SJCRH30 (cell line): ENCODE measurements at places on chromosomes 11 and 22. TPM values are rescaled to one million over a fixed set of nuclear protein-coding genes. Genes with fewer than 3 reads are reported as not detected.
A peak's percentile ranks its signal among the peaks of the same experiment; 100 is the strongest.

- H3K27me3 ChIP-seq, result no peaks in the 10 kb centered on the region
- no peak for DNase-seq
- no peaks in the 10 kb centered on the region for H3K4me1 ChIP-seq
- H3K27ac ChIP-seq, result no peak overlapping the region
- H3K36me3 ChIP-seq, result no peaks in the 10 kb centered on the region
Measured at GRCh38 chr11:81707881-81708280, 1025.8 kb downstream of the FAM181B start.

Gene CD3E
- total RNA-seq, result not detected in 2 replicates

Gene LRRN4CL
- total RNA-seq, result 0.55 and 0.73 TPM in 2 replicates

- no peak overlapping the region for H3K27ac ChIP-seq
- no peak for DNase-seq
- no peaks in the 10 kb centered on the region for H3K27me3 ChIP-seq
Measured at GRCh38 chr11:130467116-130467900, 18.9 kb downstream of the ADAMTS15 start.

GRCh38 chr22:39634530-39635405 lies 64.2 kb downstream of the CACNA1I start:
- no peaks in the 10 kb centered on the region for H3K36me3 ChIP-seq
- no peak overlapping the region for H3K4me3 ChIP-seq
- no peaks in the 10 kb centered on the region for H3K4me1 ChIP-seq
- no peak overlapping the region for H3K27ac ChIP-seq

Gene INSC
- not detected in 2 replicates for total RNA-seq

- no peaks in the 10 kb centered on the region for H3K27me3 ChIP-seq
- H3K36me3 ChIP-seq, result no peaks in the 10 kb centered on the region
- no peak overlapping the region for H3K27ac ChIP-seq
Measured at GRCh38 chr11:87740968-87741367, 434.3 kb downstream of the RAB38 start.

DNA sequence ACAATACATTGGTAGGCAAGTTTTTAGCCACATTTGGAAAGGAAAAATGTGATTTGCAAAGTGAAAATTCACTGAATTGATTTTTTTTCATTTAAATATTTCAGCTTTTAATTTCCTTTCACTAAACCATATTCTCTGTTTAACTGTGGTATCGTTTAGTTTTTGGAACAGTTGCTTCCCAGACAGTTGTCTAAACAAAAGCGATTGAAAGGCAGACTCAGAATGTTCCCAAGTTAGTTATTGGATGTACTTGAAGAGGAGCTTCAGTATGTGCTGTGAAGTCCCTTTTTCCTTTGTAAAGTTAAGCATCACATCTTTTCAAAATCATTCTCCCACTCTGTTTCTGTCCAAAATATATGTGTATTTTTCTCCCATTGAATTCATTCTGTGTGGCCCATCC lies 623.4 kb upstream of the LUZP2 start:
- no peaks in the 10 kb centered on the region for H3K4me1 ChIP-seq
- H3K27me3 ChIP-seq, result 0 out of 2 replicates have a peak, but pooled peaks cover 3% of the 10 kb centered on the region

GRCh38 chr11:109362059-109362458 lies 59.9 kb upstream of the C11orf87 start:
- no peak overlapping the region for H3K27ac ChIP-seq
- H3K4me1 ChIP-seq, result no peaks in the 10 kb centered on the region
- no peaks in the 10 kb centered on the region for H3K27me3 ChIP-seq
- H3K4me3 ChIP-seq, result no peak overlapping the region

- no peak for DNase-seq
- H3K4me3 ChIP-seq, result no peak overlapping the region
- no peaks in the 10 kb centered on the region for H3K36me3 ChIP-seq
- H3K4me1 ChIP-seq, result no peaks in the 10 kb centered on the region
- no peak overlapping the region for H3K27ac ChIP-seq
- H3K27me3 ChIP-seq, result peaks cover 10% of the 10 kb centered on the region; the same call in 1 of the 2 replicates
Measured at GRCh38 chr11:134522782-134523570, 110.9 kb upstream of the B3GAT1 start.

Gene CCDC73
- 0.02 TPM in 1 of 2 replicates, not detected in the other for total RNA-seq

DNA sequence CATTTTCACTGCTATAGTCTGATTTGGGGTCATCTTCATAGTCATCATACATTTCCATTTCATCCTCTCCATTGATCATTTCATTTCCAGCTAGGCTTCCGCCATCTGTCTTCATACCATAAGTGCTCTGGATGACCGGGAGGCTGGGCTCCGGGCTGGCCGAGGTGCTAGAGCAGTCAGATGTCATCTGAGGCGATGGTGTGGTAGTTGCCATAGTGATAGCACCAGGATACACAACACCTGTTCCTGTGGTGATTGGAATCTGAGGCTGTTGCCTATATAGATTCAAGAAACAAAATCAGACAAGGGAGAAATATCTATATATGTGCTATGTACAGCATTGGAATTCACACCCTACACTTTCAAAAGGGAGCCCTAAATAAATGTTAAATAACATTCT lies 383.5 kb downstream of the SOX6 start:
- peak; percentile 20 for DNase-seq
- H3K4me1 ChIP-seq, result peaks cover 3% of the 10 kb centered on the region; the same call in 1 of the 2 replicates
- no peak overlapping the region for H3K4me3 ChIP-seq
- H3K36me3 ChIP-seq, result no peaks in the 10 kb centered on the region

GRCh38 chr11:63635762-63636465 lies 21.7 kb upstream of the PLAAT3 start:
- no peaks in the 10 kb centered on the region for H3K4me1 ChIP-seq
- H3K4me3 ChIP-seq, result no peak overlapping the region
- peak; percentile 78 for DNase-seq

Gene RTN4R
- total RNA-seq, result 0.10 and 0.30 TPM in 2 replicates

DNA sequence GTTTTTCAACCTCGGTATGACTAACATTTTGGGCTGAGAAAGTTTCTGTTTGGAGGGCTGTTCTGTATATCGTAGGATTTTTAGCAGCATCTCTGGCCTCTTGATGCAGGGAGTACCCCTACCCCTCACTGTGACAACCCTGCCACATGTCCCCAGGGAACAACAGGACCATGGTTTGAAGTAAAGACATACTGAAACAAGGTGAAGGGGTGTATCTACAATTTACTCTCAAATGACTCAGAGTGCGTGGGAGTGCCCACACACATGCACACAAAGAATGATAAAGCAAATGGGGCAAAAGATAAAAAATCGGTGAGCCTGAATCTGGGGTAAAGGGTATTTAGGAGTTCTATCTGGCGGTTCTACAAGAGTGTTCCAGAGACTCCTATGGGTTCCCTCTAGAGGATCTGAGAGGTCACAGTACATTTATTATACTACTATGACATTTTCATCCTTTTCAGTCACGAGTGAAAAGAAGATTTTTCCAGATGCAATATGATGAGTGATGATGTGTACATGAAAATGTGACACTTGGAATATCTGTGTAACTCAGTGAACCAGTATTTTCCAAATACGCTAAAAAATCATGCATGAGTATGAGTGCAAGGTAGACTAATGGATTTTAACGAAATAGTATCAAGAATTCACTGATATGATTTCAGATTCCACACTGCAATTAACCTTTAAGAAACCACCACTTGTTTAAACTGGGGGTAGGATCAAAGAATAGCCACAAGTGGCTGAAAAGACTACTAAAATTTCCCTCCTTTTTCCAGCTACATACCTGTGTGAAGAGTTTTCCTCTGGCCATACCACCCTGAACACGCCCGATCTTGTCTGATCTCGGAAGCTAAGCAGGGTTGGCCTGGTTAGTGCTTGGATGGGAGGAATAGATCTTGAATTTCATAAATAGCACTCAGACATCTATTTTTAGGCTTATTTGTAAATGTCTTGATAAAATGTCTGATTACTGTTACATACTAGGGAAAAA lies 56.3 kb upstream of the YPEL1 start:
- H3K27ac ChIP-seq, result no peak overlapping the region
- peaks cover 44% of the 10 kb centered on the region for H3K36me3 ChIP-seq
- H3K4me3 ChIP-seq, result no peak overlapping the region
- DNase-seq, result no peak

DNA sequence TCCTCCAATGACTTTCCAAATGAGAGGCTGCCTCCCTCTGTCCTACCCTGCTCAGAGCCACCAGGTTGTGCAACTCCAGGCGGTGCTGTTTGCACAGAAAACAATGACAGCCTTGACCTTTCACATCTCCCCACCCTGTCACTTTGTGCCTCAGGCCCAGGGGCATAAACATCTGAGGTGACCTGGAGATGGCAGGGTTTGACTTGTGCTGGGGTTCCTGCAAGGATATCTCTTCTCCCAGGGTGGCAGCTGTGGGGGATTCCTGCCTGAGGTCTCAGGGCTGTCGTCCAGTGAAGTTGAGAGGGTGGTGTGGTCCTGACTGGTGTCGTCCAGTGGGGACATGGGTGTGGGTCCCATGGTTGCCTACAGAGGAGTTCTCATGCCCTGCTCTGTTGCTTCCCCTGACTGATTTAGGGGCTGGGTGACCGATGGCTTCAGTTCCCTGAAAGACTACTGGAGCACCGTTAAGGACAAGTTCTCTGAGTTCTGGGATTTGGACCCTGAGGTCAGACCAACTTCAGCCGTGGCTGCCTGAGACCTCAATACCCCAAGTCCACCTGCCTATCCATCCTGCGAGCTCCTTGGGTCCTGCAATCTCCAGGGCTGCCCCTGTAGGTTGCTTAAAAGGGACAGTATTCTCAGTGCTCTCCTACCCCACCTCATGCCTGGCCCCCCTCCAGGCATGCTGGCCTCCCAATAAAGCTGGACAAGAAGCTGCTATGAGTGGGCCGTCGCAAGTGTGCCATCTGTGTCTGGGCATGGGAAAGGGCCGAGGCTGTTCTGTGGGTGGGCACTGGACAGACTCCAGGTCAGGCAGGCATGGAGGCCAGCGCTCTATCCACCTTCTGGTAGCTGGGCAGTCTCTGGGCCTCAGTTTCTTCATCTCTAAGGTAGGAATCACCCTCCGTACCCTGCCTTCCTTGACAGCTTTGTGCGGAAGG lies 2.9 kb downstream of the APOC3 start:
- H3K4me3 ChIP-seq, result no peak overlapping the region
- no peak overlapping the region for H3K27ac ChIP-seq
- no peaks in the 10 kb centered on the region for H3K36me3 ChIP-seq
- DNase-seq, result no peak

GRCh38 chr22:36853407-36854099 lies 7.3 kb upstream of the NCF4 start:
- peak; percentile 68 for DNase-seq
- no peaks in the 10 kb centered on the region for H3K36me3 ChIP-seq
- no peak overlapping the region for H3K4me3 ChIP-seq
- peaks cover 5% of the 10 kb centered on the region; the same call in 1 of the 2 replicates for H3K27me3 ChIP-seq

Gene MPZL3
- 0.10 and 0.12 TPM in 2 replicates for total RNA-seq

DNA sequence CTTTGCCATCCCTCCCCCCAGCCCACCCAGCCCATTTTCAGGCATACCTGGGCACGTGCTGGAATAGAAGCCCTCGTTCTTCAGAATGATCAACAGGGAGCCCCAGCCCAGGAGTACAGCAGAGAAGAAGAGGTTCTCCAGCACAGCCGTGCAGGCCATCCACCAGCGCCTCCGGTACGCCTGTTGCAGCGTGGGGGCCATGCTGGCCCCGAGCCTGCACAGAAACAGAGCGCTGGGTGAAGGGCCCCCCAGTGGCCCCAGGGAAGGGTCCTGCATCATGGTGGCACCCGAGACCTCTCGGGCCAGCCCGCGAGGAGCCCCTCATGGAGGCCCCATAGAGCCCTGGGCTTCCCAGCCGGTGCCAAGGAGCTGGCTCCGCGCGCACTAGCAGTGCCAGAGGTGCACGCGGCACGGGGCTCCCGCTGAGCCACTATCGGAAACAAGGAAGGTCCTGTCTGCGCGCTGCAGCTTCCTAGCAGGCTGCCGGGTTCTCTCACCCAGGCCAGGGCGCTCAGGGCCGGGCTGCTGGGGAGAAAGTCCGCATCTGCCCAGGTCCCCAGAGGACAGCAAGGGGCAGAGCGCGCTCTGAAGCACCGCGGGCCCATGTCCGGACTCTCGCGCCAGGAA lies 1.5 kb downstream of the SLC43A1 start:
- no peaks in the 10 kb centered on the region for H3K27me3 ChIP-seq
- H3K27ac ChIP-seq, result no peak overlapping the region
- peak overlapping the region; percentile 75 for H3K4me3 ChIP-seq
- no peak for DNase-seq
- H3K4me1 ChIP-seq, result no peaks in the 10 kb centered on the region; the same call in 1 of the 2 replicates

DNA sequence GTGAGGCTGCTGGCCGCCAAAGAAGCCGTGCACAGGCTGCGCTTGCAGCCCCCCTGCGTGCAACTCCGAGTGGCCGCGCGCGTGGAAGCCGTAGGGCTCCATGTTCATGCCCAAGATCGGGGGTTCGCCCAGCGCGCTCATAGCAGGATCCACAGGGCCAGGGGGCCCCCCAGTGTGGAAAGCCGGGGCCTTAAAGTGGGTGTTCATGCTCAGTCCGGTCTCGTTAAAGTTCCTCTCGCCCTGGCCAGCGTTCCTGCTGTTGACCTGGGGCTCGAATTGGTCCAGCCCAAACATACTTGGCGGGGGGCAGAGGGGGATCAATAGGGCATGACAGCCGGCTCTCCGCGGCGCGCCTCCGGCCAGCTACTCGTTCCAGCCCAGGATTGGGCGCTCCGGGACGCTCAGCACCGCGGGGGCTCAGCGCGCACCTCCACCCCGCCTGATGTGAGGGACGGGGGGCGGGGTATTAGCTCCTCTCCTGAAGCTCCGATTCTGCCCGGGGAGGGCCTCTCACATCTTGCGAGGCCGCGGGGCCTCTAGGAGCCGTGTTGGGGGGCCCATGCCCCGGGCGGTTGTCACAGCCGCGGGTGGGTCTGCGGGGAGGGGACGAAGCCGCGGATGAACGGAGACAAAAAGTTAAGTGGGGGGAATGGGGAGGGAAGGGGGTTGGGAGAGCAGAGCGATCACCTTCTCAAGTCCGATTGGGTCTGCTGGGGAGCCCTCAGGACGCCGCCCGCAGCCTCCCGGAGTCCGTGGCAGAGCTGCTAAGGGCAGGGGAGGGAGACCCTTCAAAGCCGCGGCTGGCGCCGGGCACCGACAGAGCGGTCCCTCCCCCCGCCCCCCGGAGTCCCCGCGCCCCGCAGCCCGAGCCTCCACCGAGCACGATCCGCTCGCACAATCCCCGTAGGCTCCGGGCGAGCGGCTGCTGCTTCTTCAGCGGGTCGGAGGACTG lies 1.0 kb downstream of the MN1 start:
- no peaks in the 10 kb centered on the region for H3K27me3 ChIP-seq
- peak overlapping the region; percentile 90 for H3K27ac ChIP-seq
- peak overlapping the region; percentile 98 for H3K4me3 ChIP-seq
- peak; percentile 58 for DNase-seq
- peaks cover 33% of the 10 kb centered on the region for H3K36me3 ChIP-seq

Gene C22orf23
- total RNA-seq, result not detected in 2 replicates

Gene CABP4
- total RNA-seq, result 1.2 and 2.6 TPM in 2 replicates
